T-helper 9 cell (primary cell): ENCODE measurements at places on chromosomes 7 and 10.

GRCh38 chr10:24383681-24384106, 174.8 kb downstream of the KIAA1217 start:
- DNase-seq, result no peak

GRCh38 chr7:133394369-133394768, 141.5 kb downstream of the EXOC4 start:
- no peak for DNase-seq

- DNase-seq, result no peak
Observed at GRCh38 chr10:50510517-50511473, 113.0 kb downstream of the SGMS1 start.

DNA sequence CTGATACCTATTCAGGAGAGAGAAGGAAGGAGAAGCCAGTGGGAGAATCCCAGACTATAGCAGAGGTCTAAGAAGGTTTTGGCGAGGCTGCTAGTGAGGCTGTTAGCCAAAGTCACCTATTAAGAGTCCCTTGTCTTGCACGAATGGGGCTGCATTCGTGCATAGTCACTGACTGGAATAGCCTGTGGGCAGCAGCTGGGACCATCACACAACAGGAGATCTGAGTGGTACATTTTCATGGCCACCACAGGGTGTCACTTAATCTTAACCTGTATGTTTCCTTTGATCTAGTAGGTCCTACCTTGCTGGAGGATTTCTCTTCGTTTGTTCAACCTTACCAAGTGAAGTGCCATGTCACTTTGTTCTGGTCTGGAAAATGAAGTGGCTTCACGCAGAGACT, 319.9 kb downstream of the BMPER start:
- DNase-seq, result no peak

DNA sequence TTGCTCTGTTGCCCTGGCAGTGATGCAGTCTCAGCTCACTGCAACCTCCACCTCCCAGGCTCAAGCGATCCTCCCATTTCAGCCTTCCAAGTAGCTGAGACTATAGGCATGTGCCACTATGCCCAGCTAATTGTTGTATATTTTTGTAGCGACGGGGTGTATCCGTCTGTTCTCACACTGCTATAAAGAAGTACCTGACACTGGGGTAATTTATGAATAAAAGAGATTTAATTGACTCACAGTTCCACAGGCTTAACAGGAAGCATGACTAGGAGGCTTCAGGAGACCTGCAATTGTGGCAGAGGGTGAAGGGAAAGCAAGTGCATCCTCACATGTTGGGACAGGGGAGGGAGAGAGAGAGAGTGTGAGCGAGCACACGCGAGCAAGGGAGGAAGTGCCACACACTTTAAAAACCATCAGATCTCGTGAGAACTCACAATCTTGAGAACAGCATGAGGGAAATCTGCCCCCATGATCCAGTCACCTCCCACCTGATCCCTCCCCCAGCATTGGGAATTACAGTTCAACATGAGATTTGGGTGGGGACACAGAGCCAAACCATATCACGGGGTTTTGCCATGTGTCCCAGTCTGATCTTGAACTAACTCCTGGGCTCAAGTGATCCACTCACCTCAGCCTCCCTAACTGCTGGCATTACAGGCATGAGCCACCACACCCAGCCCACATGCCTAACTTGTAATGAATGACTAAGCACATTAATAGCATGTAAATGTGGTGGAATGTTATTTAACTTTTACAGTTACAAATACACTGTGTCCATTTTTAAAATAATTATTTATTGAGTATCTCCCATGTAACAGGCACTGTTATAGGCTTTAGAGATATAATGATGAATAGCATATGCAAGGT, 65.5 kb downstream of the RALA start:
- DNase-seq, result no peak
